ENCODE measurements at places on chromosomes 12 and 14. TPM values are rescaled to one million over a fixed set of nuclear protein-coding genes. Genes with fewer than 3 reads are reported as not detected.

DNA sequence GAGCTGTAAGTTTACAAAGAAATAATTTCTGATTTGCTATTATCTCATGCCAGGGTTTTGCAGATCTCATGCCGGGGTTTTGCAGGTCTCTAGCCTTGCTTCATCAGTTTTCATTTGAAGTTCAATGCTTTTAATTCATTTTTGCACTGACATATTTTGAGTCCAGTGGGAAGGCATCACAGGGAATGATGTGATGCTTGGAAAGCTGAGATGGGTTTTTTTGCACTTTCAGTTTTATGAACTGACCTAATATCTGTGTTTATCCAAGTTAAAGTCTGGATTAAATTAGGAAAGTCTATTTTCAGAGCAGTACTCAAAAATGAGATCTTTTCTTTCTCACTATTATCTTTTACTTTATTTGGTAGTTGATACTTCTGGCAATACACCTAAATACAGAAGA is 23.6 kb upstream of the REP15 start:
- DNase-seq: no peak

DNA sequence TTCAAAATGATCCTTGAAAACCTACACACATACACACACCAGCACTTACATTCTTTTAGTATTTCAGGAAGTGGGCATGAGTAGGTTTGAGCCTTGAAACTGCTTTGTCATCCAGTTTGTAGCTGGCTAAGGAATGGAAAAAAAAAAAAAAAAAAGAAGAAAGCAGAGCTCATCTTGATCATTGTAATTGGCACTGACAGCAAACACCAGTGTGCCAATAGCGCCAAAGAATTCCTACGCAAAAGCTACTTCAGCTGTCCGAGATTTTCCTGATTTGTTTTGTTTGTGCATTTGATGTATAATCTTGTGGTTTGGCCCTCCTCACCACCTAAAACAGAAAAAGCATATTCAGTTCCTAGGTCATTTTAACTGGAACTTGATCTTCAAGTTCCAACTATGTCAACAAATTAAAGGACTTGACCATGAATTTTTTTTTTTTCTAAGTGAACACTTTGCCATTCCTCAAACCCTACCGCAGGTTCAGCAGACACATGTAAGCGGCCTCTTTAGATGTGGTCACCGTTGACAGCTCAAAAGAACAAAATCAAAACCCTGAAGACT is 57.3 kb downstream of the FLRT2 start:
- no peak for DNase-seq

DNA sequence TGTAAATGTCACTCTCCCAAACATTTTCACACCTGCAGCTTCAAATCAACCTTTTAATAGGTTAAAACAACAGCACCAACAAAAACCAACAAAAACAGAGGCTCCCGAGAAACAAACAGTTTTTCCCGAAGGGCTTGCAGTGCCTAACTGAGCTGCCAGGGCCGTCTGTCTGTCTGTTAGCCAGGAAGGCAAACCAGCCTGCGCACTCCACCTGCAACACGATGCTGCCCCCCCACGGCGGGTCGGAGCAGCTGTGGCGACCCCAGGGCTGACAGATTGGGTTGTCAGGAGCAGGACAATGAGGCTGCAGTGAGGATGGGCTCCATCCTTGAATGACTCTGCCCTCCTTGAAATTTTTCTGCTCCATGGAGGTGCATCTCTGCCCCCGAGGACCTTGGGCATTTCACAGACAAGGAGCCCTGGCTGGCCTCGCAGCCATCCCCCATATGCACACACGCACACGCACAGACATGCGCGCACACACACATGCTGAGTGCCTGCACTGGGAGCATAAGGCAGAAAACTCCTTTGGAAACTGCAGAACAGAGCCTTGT is 2.6 kb downstream of the RTL1 start:
- DNase-seq: no peak

Gene PTPRR
- not detected for polyA plus RNA-seq

DNA sequence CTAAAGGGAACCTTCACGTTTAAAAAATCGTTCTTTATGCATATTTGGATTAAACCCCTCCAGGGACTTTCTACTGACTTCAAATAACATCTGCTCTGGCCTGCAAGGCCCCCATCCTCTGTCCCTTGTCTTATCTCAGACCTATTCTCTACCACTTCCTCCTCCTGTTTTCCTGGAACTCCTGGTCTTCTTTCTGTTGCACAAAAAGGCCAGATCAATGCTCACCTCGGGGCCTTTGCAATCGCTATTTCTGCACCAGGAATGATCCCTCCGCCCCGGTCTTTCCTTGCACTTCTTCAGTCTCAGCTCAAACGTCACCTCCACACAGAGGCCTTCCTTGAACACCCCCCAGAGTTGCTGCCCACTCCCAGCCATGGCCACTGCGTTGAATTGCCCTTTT is 57.6 kb upstream of the BEGAIN start:
- DNase-seq: no peak

Gene DUSP16
- polyA plus RNA-seq: 12.8 TPM

- DNase-seq: no peak
Measured at GRCh38 chr12:22321018-22321605, 13.4 kb downstream of the ST8SIA1 start.

DNA sequence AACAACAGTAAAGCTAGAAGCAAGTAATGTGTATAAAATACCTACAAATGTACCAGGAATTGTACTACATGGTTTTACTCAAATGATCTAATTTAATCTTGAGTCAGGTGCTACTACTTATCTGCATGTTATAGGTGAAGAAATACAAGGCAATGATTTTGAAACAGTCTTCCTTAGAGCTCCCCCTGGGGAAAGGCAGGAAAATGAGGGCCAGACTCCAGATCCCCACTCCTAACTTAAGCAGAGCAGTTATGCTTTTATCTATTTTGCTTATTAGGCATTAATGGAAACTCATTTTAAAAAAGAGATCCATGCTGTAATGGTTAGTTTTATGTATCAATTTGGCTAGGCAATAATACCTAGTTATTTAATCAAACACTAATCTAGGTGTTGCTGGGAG is 109.3 kb upstream of the CPSF6 start:
- no peak for DNase-seq

Gene KRT3
- polyA plus RNA-seq: not detected

Gene COX8C
- not detected for polyA plus RNA-seq

Gene CLEC6A
- polyA plus RNA-seq: not detected
